ENCODE measurements at places on chromosomes 5 and 9.

DNA sequence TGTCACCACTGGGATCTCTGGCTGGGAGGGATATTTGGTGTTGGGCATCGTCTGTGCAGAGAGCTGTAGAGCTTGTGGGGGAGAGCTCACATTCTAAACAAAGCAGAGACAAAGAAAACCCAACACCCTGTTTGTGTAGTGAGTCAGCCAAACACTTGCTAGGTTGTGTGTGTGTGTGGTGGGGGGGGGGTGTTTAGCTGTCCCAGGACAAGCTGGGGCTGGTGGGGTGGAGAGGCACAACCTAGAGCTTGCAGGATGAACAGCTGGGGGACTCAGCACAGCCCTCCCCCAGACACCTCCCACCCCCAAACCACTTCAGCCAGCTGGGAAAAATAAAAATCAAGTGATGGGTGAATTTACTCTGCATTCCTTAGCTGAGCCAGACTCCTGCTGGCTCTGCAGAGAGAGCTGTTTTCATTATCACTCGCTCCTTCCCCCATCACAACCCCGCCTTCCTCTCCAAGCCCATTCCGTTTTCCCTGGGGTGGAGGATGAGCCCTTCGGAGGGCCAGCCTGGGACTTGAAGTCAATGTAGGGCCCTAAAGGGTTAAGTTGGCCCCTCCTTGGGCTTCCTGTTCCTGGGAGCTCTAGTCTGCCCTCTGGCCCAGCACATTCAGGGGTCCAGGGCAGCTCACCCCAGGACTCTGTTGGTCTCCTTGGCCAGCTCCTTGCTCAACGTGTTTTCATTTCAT, 2.6 kb downstream of the OLFML2A start:
- no peak for DNase-seq

DNA sequence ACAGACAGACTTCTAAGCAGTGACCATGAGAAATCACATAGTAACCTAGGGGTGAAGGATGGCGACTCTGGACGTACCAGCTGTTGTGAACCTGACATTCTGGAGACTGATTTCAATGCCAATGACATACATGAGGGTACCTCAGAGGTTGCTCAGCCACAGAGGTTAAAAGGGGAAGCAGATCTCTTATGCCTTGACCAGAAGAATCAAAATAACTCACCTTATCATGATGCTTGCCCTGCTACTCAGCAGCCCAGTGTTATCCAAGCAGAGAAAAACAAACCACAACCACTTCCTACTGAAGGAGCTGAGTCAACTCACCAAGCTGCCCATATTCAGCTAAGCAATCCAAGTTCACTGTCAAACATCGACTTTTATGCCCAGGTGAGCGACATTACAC, 38.0 kb upstream of the CCDC152 start:
- no peak for DNase-seq

DNA sequence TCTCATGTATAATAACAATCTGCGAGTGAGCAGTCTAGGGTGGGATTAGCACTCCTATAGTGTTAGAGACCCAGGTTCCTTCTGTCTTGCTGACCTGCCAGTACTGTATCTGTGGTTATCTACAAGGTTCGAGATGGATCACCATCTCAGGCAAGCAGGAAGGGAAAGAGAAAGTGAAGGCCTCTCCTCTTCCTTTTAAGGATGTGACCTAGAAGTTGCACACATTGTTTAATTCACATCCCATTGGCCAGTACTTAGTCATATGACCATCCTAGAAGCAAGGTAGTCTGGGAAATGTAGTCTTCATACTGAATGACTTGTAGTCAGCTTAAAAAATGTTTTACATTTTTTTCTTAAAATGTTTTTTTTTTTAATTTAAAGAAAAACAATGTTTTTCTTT, 168.6 kb downstream of the CARTPT start:
- DNase-seq: no peak

DNA sequence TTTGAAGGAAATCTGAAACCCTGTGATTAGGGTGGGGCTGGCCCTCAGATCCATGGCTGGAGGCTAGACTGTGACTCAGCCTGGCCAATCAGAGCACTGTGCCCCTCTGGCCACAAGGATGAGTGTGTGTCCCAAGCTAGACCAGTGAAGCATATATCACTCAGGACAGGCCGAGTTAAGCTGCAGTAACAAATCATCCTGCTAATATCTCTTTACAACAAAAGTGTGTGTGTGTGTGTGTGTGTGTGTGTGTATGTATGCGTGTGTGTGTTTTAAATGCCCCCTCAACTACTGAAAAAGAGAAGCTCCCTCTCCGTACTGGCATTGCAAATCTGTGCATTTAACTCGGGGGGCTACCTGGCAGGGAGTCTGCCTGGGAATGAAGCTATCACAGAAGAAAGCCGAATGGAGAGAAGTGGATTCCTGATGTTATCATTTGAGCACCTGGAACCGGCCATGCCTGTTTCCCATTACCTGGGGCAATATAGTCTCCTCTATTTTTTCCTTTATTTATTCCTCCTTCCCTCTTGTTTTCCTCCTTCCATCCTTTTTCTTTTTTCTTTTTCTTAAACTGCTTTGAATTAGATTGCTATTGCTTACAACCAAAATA, 25.6 kb downstream of the STC2 start:
- no peak for DNase-seq

- no peak for DNase-seq
These were observed 1.1 kb upstream of the PLEKHG4B start for GRCh38 chr5:90590-91547.

GRCh38 chr9:130073373-130073772, 19.7 kb downstream of the GPR107 start:
- no peak for DNase-seq

DNA sequence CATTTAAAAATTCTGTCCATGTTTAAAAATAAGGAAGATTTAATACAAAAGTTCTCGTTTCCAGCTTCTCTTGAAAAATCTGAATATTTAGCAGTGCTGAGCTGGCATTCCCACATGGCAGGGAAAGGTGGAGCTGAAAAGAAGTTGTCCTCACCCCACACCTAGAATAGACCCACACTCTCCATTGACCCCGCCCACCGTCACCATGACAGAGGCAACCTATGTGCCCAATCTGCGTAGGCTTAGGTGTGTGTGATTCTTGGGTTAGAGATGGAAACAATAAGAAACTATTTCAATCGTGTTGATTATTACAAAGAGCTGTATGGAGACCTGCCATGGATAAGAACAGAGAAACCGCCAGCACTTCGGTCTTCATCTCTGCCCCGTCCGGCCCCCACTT, 8.9 kb upstream of the STK32A start:
- no peak for DNase-seq

DNA sequence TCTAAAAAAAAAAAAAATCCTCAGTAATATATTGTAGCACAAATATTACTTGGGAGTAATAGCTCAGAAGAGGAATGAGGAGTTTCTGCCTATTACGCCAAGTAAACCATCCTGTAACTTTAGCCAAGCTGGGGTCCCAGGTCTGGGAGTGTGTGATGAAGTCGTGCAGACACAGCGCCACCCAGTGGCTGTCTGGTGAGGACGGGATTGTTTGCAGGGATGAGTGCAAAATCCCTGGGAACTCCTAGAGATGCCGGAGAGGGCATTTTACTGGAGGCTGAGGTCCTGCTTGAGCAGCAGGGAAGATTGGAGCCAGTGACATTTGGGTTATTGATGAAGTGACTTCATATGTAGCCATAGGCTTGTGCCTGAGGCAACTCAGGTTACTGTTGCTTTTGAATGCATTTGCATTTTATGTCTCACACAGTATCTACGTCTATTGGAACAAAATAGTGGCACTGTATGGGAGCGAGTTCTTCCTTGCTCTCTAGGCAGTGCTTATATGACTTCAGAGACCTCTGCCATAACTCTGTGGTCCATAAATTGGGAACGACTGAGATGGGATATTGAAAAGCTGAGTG, 72.8 kb downstream of the PSAT1 start:
- peak; percentile 64 for DNase-seq

GRCh38 chr5:159943326-159943725, 27.0 kb downstream of the ADRA1B start:
- no peak for DNase-seq

DNA sequence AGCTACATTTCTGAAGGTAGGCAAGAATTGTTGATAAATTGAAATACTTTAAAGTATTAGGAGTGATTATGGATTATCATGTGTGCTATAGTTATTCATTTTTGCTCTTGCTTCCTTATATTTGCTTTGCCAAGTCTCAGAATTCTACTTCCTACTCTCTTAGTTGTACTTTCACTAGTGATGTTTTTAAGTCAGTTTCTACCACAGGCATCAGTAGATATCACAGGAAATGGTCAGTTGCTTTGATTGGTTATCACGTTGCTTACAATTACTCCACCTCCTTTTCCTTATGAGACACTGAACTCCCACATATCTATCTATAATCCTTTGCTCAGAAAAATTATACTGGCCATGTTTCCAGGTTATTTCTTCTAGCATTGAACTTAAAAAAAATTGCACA, 472.8 kb downstream of the DMRTA1 start:
- DNase-seq: no peak

DNA sequence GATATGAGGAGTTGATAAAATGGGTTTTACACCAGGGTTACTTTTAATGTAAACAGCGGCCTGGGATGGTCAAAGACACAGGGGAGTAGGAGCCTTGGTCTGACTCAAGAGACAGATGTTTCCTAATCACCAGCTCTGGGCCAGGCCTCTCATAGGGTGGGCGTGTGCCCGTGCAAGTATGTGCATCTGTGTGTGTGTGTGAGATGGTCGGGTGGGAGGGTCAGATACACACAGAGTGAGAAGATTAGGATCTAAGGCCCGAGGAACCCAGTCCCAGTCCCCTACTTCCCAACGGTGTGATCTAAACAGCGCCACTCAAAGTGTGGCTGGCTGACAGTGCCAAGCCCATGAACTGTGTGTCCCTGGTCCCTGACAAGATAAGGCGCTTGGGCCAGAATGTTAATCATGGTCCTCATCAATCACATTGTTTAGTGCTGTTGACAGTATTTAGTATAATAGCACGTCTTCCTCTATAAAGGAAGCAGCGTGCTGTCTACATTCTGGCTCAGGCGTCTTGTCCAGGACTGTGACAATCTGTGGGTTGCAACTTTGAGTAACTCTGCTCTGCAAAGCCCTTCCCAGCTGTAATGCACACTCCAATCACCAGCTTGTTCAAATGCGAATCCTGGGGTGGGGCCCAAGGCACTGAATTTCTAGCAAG, 173.7 kb downstream of the DAB2IP start:
- no peak for DNase-seq

GRCh38 chr9:105296877-105297287, 52.4 kb downstream of the SLC44A1 start:
- DNase-seq: no peak

GRCh38 chr9:86942281-86943200, 4.8 kb downstream of the GAS1 start:
- no peak for DNase-seq

Measured in substantia nigra (tissue), 51 donors.